ENCODE measurements at places on chromosomes 6 and 20.

DNA sequence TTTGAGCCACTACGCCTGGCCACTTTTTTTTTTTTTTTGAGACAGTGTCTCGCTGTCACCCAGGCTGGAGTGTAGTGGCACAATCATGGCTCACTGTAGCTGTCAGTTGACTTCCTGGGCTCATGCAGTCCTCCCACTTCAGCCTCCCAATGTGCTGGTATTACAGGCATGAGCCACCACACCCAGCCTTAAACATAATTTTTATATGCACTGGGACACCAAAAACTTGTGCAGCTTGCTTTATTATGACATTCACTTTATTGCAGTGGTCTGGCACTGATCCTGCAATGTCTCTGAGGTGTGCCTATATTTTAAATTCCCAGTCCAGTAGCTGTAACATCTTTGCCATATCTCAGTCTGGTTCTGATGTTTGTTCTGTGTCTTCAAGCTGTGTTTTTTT, 34.7 kb downstream of the KAT14 start:
- no peak for DNase-seq

- no peak for DNase-seq
Observed at GRCh38 chr6:146153040-146153758, 124.3 kb downstream of the GRM1 start.

DNA sequence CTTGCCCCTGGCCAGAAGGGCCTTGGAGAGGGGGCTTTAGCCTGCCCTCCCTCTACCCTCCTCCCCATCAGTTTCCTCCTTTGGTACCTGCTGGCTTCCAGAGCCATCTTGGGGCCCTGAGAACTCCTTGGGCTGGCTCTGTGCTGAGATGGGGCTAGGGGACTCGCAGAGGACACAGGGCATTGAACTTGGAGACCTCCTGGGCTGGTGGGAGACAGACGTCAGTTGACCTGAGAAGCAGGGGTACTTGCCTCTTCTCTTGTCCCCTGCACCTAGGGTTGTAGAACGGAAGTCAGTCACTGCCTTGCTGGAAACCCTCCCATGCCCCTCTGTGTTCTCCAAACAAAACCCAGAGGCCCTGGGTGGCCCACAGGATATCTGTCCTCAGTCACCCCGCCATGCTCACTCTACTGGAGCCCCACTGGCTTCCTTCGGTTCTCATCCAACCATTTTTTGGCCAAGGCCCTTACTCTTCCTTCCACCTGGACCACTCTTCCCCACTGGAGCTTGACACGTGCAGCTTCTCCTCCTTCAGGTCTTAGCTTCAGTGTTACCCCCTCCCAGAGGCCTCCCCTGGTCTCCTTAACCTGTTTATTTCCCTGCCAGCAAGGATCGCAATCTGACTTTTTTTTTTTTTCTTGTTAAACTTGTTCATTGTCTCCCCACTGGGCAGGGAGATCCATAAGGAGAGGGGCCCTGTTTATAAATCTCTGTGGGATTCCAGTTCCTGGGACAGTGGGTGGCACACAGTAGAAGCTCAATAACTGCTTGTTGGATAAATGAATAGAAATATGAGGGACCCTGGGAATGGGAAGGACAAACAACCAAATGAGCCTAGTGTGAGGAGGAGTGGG, 971 bp downstream of the RBCK1 start:
- DNase-seq, result peak; percentile 38

- no peak for DNase-seq
Observed at GRCh38 chr6:13544454-13545186, 29.8 kb upstream of the SIRT5 start.

DNA sequence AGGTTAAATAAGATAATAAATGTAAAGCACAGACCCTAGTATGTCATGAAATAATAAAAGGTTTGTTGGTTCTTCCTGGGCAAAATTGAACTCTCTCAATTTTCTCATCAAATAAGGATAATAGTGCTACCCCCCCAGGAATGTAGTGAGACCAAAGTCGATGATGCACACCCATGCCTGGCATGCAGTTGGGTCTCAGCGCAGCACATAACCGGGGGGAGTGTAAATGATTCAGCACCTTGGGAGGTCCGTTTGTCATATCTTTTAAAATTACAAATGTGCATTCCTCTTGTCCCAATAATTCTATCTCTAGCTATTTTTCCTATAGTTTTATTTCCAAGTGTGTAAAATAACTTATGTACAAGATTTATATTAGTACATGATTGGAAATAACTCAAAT, 31.3 kb upstream of the CCDC167 start:
- peak; percentile 87 for DNase-seq

GRCh38 chr20:61253640-61254511, 1.8 kb downstream of the CDH4 start:
- DNase-seq, result peak; percentile 25

DNA sequence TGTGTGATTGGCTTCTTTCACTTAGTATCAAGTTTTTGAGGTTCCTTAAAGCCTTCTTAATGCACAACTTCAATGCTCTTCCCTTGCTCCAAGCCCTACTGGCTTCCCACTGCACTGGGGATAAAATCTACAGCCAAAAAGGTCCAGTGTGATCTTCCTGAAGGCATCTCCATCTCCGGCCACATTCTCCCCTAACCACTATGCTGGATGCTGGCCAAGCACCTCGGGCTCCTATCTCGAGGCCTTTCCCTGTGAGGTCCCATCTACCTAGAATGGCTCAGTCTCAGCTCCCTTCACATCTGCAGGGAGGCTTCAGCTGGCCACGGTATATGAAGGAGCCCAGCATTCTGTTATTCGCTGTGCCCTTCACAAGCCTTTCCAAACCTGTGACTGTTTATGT, 48.1 kb downstream of the CNKSR3 start:
- DNase-seq, result peak; percentile 26

- peak; percentile 40 for DNase-seq
Observed at GRCh38 chr6:113619077-113619476, 238.1 kb upstream of the MARCKS start.

DNA sequence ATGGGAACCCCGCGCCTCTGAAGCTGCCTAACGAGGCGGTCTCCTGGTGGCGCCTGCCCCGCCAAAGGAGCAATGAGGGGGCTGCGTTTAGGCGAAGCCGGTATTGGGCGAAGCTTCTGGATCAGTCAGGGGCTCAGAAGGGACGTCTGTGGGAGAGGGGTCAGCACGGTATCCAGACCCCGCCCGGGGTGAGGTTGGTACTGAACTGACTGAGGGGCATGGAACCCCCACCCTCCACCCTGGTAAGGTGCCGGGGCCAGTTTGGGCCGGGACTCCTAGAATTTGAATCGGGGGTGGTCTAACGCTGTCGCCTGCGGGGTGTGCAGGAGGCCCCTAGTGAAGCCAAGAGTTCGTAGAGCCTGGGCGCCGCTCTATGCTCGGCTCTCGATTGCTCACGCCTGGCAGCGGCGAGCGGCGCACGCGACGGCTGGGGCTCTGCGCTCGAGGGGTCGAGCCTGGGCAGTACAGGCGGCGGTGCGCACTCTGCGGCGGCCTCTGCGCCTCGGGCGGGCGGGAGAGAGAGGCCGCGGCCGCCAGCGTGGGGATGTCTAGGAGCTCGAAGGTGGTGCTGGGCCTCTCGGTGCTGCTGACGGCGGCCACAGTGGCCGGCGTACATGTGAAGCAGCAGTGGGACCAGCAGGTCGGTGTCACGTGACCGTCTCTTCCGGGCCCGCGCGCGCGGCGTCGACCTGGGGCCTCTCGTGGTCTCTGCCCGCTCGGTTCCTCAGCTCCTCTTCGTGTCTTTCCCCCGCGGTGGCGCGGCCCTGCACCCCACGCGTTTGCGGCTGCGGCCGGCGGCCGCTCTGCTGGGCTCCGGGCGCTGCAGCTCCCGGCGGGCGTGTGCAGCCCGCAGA, at the start of the genes KAT14 and PET117:
Gene KAT14 (plus strand): TSS at position 452 of the 854 bp plus-strand sequence. CDS start 4,798 bp downstream, outside the sequence.
Gene PET117 (plus strand): TSS at position 452 of the 854 bp plus-strand sequence. CDS start 93 bp downstream, at position 545.
- DNase-seq, result peak; percentile 91

- peak; percentile 52 for DNase-seq
Observed at GRCh38 chr6:125952764-125953501, 3.6 kb upstream of the HINT3 start.

GRCh38 chr20:25090492-25091429, 8.8 kb upstream of the VSX1 start:
- no peak for DNase-seq

DNA sequence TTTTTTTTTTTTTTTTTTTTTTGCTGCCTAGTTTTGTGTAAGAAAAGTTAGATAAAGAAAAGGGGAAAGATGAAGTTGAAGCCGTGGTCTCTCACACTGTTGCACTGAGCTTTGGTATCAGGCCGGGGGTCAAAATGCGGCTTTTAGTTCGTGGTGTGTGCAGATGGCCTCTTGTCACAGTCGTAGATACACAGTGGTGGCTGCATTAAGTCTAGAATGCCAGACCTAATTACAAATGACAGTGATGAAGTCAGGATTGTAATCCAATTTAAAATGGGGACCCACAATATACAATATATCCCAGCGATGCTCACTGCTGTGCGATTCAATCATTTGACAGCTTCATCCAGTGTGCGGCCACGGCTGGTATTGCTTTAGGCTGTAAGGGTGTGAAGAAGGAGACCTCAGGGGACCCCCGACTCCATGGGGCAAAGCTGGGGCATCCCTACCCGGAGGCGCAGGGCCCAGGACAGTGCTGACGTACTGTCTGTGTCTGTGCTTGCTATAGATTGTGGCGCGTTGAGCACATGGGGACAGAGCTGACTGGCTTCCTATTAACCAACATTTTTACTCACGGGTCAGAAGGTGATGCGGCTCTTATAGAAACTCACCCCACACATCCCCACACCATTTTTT, 210.0 kb upstream of the SOX4 start:
- DNase-seq, result no peak

DNA sequence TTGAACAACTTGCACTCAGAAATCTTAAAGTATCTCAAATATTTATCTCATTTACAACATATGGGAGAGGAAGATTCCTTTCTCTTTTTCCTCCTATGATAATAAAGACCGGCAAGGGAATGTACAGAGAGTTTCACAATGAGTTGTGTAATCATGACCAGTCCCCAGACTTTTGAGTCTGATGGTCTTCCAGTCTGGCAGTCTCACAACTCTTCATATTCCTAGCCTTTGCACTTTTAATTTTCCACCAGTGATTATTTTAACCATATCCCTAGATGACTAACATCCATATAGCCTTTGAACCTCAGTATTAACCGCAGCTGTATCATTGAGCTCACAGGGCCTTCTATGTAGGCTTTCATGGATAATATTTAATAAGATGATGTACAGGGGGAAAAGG, 278.5 kb downstream of the KHDC1L start:
- peak; percentile 63 for DNase-seq

DNA sequence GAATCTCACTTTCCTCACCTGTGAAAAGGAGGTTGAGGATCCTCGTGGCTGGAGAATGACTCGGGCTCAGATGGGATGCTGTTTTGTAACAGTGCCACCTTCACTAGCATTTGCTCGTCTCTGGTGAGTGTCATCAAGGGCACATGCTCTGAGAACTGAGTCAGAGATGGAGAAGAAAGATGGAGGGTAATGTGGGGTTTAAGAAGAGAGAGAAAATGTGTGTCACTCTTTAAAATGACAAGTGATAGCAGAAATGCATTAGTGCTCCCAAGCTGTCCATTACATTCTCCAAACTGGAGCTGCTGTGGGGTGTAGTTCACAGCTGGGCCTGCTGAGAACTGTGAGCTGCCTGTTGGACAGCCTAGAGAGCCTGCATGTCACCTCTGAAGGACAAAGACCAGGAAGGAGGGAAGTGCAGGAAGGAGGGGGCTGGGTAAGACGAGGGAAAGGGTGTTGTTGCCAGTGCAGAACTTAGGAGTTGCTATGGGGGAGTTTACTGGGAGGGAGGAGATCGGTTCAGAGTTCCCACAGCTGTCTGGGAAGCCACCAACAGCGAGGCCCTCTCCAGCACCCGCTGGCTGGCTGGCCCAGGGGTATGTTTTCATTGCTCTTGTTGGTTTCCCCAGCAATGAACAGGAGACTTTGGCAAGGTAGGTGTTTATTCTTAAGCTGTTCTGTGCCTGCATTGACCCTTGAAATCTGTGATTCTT, 19.8 kb downstream of the GMPR start:
- DNase-seq, result no peak

DNA sequence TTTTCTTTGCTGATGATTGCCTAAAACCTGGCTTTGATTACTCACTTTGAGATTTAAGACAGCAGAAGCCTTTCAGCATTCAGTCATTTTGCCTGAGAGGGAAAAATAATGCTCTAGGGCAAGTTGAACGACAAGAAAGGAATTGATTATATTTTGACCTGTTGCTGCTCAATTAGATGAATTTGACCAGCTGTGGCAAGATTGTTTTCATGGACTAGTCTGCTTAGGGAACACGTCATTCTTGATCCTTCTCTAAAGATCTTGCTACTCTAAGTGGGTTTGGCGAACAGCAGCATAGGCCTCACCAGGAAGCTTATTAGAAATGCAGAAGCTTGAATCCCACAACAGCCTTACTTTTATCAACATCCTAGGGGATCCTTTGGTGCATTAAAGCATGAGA, 59.7 kb upstream of the PHACTR1 start:
- no peak for DNase-seq

GRCh38 chr6:2557181-2557720, 193.5 kb downstream of the MYLK4 start:
- no peak for DNase-seq

DNA sequence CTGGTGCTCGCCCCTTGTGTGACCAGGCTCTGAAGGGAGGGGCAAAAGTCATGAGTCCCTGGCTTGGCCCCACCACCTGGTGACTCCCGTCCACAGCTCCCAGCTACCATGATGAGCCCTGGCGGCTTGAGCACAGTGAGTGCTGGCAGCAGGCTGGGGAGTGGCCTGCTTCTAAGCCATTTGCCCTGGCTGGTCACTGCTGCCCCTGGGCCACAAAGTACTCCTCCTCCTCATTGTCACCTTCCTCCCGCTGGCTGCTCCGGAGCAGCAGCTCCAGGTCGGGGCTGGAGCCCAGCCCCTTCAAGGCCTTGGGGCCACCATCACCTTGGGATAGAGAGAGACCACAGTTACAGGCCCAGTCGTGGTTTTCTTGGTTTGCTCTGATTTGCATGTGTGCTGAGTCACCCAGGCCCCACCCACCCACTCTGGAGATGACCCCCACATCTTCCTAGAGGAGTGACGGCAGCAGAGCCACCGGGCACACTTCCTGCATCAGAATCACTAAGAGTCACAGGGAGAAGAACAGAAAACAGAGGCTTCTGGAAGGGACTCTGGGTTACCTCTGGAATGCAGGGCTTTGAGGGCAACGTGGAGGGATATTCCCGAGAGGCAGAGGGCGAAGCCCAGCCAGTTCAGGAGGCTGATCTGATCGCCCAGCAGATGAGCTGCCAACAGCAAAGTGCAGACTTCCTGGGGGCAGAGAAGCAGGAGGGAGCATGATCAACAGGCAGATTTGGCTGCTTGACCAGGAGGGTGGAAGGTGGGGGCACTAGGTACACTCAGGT, 42.1 kb upstream of the CDH22 start:
- DNase-seq, result peak; percentile 89
